ENCODE measurements at places on chromosomes 16 and 17.

- DNase-seq: no peak
Observed at GRCh38 chr17:34314279-34314678, 5.0 kb upstream of the CCL8 start.

DNA sequence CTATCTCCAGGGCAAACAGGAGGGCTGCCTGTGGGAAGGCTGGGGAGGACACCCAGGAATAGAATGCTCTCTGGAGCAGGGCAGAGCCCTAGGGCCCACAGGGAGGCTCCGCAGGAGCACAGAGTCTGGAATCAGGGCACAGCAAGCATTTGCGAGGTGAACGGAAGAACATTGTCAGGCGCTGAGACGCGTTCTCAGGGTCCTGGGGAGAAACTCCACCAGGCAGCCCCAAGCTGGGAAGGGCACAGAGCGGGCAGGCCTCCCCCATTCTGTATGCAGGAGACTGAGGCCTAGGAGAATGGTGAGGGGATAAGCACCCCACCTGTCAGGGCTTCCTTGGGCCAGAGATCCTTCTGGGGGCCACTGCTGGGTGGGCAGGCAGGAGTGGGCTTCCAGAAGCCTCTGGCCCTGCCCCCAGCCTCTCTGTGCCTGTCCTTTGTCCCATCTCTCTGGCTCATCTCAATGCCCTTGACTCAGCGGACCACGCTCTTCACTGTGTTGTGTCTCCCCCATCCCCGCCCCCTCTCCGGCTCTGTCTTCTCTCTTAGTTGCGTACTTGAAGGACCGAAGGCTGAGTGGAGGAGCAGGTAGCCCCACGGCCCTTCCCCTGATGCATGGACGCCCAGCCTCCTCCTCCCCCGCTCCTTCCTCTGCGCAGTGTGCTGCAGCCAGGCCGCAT lies 5.1 kb upstream of the SETD6 start:
- no peak for DNase-seq

DNA sequence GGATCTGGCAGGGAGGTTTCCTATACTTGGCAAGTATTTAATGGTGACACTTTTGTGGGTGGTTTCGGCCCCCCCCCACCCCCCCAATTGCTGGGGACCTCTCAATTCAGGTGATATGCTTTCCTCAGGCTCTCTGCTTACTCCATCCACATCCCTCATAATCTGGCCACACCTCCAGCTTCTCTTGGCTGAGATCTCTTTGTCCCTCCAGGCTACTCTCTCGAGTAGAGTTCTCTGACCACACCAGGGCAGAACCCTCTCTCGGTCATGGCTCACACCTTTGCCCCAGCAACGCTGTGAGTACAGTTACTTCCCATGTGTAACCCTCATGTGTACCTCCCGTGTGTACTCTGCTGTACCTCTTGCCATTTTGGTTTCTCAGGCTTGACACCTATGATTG lies 34.1 kb upstream of the SRSF1 start:
- DNase-seq: no peak

DNA sequence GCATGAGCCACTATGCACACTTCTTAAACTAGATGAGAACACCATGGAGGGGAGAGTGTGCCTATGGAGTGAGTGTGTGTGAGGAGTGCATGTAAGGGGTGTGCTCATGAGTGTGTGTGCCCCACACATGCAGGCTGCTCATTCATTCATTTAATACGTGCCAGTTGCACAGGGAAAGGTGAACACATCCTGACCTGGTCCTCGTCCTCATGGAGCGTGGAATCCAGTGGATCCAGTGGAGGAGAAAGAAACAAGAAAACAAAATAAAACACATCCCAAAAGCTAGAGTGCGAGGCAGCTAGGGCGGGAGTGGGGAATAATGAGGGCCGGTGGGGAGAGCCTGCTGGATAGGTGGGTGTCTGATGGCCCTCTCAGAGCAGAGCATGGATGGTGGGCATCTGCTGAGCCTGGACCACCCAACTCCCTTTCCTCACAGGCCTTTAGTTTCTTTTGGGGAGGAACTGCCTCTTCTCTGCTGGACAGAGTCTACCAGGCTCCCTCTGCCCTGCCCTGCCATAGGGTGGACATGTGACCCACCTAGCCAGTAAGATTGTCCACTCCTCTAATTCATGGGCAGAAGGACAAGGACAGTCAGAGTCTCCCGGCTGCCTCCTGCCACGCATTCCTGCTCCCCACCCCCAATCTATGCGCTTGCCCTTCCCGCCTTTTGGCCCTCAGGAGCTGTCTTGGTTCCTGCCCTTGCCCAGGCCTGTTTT lies 204.3 kb downstream of the RAB11FIP4 start:
- no peak for DNase-seq

DNA sequence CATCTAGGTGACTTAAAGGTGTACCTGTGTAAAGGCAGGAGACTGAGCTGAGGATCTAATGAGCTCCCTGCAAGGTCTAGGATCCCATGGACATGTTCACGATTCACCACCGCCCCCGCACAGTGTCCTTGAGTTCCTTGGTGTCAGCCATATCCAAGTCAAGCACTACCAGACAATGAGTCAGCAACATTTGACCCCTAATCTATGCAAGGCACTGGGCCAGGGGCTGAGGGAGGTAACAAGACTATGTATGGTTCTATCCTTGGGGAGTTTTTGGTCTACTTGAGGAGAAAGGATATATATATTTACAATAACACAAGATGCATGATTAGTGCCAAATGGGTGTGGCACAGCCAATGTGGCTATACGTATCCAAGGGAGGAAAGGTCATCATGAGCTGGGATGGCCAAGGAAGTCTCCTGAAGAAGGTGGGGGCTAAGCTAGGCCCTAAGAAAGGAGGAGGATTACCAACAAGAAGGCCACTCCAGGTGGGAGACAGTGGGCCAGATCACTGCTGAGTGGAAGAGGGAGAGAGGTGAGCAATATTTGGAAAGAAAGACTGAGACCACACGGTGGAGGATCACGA lies 35.0 kb downstream of the ITGB3 start:
- no peak for DNase-seq

- DNase-seq: peak; percentile 92
Observed at GRCh38 chr17:44199553-44200477, at the start of gene ATXN7L3. TSS of gene ATXN7L3 (minus strand) at chr17:44199884. CDS start at chr17:44198070, 1,814 bp downstream.

DNA sequence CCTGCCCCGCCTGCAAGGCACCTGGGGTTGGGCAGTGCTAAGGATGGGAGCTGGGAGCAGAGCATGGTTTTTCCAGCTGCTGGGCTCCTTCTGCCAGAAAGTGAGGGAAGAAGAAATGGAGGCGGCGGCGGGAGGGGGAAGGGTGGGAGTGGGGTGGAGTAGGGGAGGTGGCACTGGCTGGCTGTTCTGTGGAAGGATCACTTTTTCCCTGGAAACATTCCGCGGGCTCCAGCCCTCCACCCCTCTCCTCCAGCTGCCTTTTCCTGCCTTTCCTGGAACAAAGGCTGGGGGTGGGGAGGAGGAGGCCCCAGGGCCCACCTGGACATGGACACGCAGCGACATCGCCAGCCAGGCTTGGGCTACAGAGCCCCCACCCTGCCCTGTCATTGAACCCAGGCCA lies 41.1 kb downstream of the CFAP20 start:
- no peak for DNase-seq

DNA sequence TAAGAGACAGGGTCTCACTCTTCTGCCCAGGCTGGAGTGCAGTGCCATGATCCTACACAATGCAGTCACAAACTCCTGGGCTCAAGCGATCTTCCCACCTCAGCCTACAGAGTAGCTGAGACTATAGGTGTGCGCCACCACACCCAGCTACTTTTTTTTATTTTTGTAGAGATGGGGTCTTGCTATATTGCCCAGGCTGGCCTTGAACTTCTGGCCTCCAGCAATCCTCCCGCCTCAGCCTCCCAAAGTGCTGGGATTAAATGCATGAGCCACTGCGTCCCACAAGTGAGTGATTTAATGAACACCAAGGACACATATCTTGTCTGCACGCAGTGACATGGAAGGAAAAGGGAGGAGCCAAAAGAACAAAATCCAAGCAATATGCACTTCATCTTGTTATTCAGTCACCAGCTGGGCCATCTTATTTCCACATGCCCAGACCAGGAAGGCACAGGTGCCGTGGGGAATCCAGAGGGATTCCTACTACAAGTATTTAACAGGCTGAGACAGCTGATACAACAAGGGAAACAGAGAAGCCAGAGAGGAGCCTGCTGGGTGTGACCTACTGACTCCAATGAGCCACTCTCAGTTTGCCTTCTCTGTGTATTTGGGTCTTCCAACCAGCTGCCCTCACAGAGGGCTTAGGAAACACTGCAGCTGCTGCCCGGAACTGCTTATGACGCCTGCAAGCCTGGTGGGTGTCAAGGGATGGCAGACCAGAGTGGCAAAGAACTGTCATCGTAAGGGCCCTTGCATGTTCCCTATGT lies 17.0 kb downstream of the LSM12 start:
- no peak for DNase-seq

DNA sequence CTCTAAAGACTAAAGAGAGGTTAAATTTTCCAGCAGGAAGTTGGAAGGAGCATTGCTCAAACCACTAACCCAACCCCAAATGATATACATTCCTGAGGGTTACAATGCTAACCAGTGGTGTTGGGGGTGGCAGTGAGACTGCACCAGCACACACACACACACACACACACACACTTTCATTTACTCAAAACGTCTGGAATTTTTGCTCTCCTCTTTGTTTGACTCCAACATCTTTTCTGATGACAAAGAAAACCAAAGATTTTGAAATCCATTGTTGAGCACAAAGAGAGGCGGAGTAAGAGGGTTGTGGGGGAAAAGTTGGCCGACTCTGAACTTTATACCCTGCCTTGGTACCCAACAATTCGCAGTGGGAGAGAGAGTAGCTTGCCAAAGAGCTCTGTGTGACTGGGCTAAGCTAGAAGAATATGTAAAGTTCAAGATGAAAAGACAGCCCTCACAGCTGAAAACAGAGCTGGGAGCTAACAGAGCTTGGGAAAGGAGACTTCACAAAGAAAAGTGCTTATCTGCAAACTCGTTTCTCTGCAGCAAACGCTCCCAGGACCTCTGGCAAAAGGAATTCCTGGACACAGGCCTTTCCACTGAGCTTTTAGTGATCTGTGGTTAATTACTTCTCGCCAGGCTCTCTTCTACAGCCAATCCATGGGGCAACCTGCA lies 426.0 kb upstream of the CDH11 start:
- DNase-seq: no peak

Measured in NCI-H446 treated with DMSO at 0.1 percent for 48 hours (cell line).